Ascending aorta (tissue), 2 donors: ENCODE measurements at places on chromosomes 3 and 15.

DNA sequence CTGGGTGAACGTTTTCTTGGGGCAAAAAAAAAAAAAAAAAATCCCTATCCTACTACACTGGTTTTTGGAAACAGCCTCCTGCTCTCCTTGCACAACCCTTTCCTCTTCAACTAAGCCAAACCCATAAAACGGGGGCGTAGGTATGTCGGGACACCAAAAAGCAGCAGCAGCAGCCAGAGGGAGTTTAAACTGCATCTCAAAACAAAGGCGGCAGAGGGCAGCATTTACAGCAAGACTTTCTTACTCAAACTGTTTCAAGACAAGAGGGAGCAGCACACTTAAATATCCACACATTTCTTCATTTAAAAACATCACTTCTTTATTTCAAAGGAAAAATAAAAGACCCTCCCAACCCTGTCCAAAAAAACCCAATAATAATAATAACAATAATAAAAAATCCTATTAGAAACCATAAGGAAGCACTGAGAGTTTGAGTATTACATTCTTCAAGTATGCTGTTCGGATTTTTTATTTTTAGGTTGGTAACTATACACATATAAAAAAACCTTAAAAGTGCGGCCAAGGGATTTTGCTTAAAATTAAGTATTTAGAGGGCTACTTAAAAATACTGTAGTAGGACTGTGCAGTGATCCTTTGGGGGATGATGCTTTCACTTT, 43.9 kb upstream of the PLXND1 start:
- DNase-seq = peak; percentile 12

GRCh38 chr15:43390723-43391122, 19.8 kb downstream of the TUBGCP4 start:
- DNase-seq = no peak

- DNase-seq = no peak
Measured at GRCh38 chr3:81315030-81315429, 446.4 kb downstream of the GBE1 start.

DNA sequence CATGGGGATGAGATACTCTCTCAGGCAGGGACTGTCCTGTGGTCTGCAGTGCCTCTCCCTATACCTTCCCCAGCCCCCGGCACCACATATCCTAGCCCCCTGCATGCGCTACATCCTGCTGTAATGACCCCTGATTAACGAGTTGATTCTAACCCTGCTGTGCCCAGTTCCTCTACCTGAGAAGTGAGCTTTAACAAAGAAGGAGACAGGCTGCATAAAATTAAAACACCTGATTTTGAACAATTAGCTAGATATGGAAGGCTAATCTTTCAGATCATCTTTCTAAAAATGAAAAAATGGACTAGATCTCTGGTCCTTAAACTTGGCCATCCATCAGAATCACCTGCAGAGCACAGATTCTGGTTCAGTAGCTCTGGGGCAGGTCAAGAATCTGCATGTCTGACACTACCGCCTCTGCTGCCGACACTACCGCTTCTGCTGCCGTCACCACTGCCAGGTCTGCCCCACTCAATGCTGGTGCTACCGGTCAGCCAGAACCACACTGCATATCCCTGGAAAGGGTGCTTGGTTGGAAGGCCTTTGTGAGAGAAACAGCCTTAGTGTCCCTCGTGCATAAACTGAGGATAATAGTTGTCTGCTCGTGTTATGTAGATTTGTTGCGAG, 33.6 kb upstream of the ZBTB38 start:
- DNase-seq = no peak

GRCh38 chr3:193996221-193996620, 139.7 kb upstream of the HES1 start:
- no peak for DNase-seq

DNA sequence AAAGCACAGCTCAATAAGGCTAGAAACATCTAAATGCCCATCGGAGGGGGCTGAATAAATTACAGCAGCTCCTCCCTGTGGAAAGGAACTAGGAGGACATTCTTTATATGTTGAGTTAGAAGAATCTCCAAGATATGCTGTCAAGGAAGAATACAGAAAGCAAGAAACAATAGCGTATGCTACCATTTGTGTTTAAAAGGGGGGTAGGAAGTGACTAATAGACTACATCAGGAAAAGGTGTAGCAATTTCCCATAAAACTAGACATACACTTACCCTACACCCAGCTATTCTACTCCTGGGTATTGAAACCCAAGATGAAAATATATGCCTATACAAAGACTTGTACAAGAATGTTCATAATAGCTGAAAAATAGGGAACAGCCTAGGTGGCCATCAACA, 21.6 kb downstream of the SEC61A1 start:
- DNase-seq = no peak

DNA sequence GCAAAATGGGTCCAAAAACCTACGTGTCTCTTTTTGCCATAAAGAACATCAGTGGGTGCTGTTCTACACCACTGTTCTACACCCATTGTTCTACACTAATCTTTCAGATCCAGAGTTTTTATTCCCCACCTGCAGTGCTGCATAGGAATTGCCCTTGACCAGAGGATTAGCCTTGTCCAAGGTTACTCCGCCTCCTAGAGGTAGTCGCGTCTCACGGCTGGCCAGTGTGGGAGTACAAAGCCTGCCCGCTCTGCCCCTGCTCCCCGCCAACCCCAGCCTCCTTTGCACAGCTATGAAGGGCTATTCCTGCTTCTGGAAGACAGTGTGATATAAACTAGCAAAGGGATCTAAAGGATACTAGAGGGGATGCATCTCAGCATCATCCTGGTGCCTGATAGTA, 222.1 kb upstream of the LMCD1 start:
- DNase-seq = no peak

GRCh38 chr3:44021651-44022594, 219.8 kb upstream of the TOPAZ1 start:
- DNase-seq = no peak

DNA sequence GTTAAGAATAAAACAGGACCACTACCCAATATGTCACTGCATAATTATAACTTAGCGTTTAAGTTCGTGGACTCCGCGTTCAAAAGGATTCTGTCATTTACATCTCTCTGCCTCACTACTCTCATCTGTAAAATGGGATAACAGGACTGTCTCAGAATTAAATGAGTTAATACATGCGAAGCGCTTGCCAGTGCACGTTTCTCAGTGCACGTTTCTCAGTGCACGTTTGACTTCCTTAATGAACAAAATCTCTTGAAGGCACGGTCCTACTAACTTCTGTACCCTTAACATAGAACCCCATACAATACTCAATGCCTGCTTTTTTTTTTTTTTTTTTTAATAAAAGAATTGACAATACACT, 499 bp downstream of the RABL3 start:
- DNase-seq = no peak

- DNase-seq = no peak
Measured at GRCh38 chr3:170490828-170491560, 72.3 kb downstream of the CLDN11 start.

GRCh38 chr3:42192334-42193200, 73.4 kb downstream of the CCK start:
- peak; percentile 18 for DNase-seq

DNA sequence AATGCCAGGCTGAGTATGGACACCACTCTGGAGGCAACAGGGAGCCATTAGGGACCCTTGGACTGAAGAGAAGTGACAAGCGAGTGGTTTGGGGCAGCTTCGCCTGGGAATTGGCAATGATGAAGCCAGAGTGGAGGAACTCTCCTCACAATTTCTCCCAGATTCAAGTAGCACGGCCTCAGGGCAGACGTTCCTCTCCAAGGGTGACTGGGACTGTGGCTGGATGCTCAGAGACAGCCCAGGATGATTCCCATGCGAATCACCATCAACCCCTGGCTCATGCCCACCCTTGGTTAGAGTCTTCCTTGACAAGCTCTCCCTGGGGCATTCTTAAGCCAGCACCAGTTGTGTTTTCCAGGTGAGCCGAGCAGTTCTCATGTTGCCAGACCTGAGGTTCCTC, 16.3 kb upstream of the DOCK3 start:
- no peak for DNase-seq

DNA sequence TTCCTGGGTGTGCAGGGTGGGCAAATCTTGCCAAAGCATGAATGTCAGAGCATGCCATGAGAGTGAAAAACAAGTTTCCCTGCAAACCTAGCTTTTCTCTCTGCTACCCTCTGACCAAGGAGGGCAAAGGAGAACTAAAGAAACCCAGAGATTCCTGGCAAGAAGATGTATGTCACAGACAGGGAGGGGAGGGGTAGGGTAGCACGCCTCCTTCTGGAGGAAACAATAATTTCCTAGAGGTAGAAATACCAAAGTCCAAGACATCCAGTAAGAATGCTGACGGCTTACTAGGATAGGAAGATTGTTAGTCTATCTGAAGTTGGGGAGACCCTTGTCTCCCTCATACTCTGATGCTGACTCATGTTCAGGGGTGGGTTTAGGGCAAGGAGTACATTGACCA, 203.9 kb downstream of the NR1D2 start:
- DNase-seq = no peak

DNA sequence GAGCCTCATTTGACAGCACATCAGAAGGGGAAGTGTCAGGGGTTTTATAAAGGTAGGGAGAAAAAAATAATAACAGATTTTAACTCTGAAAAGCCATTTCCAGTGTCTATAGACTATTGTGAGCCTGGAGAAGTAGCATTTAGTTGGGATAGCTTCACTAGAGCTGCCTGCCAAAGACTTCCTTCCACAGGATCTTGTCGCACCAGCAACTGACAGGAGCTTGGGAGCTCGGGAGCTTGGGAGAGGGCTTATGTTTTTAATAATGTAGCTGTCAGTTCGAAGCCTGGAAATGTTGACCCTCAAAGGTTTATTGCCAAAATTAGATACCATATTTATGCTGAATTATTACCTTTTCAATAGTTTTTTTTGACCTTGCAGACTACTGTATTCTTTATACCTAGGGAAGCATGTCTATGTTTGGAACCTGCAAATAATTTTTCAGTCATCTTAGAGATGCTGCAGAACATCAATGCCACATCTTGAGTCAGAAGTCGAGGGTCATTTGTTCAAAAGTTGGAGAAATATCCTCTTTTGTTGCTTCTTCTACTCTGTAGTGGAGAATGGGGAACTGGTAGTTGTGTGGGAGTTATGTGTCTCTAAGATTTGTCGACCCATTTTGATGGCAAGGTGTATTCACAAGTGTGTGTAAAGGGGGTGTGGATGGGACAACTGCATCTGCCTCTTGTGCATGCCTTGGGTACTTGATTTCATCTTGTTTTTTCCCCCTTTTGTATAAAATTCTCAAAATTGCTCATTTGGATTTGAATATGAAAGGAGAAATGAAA, 41.7 kb downstream of the ARPP21 start:
- no peak for DNase-seq

- DNase-seq = no peak
Measured at GRCh38 chr15:38611228-38611627, 46.6 kb upstream of the RASGRP1 start.

DNA sequence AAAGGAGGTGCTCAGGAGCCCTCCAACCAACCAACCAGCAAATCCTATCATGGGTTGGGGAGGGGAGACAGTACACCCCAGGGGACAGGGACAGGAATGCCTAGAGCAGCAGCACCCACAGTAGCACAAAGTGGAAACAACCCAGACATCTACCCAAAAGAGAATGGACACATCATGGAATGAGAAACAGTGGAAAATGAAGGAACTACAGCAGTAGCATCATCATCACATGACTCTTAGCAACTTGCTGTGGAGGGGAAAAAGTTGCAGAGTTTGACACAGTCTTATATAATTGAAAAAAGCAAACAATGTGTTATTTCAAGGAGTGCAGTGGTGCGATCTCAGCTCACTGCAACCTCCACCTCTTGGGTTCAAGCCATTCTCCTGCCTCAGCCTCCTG, 11.0 kb downstream of the C3orf22 start:
- no peak for DNase-seq

DNA sequence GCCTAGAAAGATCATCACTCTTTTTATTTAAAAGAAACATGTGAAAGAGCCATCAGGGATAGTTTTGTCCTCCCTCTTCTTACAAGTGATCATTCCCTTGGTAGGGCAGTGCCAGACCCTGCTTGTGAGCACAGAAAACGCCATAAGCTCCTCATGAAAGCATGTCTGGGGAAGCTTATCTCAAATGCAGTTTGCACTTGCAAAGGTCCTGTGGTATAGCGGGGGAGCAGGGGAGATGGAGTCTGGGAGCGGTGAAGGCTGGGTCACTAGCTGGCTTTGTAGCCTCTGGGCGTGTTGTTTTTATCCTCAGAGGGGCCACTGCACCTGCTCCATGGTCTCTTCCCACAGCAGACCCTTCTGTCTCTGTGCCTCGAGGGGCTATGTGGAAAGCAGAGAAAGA, 141.9 kb downstream of the IGF1R start:
- no peak for DNase-seq

GRCh38 chr15:65851981-65852380, 17.3 kb upstream of the RAB11A start:
- DNase-seq = no peak

GRCh38 chr3:122929188-122930062, 98.1 kb downstream of the SEMA5B start:
- no peak for DNase-seq

GRCh38 chr15:59794229-59794886, 105.2 kb upstream of the BNIP2 start:
- DNase-seq = no peak

GRCh38 chr15:40714144-40714543, 19.2 kb downstream of the RAD51 start:
- no peak for DNase-seq

DNA sequence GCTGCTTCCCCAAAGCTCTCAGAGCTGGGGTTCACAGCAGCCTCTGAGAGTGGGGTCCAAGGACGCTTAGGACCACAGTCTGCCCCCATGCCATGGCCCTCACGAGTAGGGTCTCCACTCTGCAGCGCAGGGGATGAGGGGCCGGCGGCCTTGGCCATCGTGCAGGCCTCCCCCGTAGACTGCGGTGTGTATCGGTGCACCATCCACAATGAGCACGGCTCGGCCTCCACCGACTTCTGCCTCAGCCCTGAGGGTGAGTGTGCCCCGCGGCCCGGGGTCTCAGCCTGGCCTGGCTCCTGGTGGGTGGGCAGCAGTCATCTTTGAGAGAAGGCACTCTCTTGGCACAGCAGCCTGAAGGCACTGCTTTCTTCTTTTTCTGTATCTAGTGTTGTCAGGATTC, 24.8 kb upstream of the SLC28A1 start:
- no peak for DNase-seq

GRCh38 chr3:190024912-190025311, 95.8 kb downstream of the P3H2 start:
- no peak for DNase-seq

DNA sequence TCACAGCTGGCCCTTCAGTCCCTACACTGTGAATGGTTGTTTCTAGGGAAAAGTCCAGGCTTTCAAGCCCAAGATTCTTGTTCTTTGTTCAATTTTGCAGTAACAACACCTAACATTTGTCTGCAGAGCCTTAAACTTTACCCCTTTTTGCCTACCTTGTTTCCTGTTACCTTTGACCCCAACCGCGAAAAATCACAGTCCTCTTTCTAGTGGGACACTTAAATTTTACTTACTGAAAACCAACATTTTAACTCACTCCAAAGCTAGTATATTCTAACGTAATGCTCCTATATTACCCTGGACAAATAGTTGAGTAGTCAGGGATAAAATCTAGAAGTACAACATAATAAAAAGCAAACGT, 649 bp upstream of the PIK3CB start:
- no peak for DNase-seq
